ENCODE measurements at places on chromosomes 11 and 22.

- DNase-seq = no peak
Measured at GRCh38 chr11:96095884-96096303, 172.0 kb upstream of the MTMR2 start.

DNA sequence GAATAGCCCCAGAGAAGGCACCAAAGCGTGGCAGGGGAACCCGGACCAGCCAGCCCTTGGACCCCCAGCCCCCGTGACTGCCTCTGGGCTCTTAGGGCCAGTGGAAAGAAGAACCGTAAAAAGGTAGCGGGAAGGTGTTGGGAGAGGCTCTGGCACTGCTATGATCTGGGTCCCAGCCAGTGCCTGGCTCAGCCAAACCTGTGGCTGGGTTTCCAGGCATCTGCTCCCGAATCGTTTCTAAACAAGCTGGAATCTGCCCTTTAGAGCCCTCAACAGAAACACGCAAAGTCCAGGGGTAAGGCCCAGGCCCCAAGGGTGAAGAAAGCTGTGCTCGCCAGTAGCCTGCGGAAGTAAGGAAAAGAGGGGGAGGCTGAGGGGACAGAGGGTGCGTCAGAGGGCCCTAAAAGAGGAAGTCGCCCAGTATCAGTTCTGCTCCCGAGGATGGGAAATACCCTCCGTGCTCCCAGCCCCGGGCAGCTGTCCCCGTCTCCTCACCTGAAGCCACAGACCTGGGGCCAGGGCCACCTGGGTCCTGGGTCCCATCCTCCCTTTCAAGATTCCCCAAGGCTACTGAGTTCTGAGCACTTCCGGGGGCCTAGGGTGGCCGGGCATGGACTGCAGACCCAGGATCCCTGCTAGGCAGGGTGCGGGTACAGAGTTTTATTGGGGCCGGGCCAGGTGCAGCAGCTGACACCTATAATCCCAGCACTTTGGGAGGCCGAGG lies 24.7 kb downstream of the IL10RA start:
- DNase-seq = no peak

DNA sequence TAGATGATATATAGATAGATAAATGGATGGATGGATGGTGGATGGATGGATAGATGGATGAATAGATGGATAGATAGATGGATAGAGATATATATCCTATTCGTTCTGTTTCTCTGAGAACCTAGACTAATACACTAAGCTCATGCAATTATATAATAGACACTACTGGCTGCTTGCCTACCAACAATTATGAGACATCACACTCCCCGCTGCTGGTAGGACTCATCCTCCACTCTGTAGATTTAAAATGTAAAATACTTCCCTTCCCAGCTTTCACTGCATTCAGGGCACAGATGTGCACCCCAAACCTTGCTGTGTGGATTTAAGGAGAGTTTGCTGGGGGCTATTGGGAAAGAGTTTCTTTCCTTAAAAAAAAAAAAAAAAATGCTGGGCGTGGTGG lies 28.3 kb upstream of the RCN1 start:
- no peak for DNase-seq

DNA sequence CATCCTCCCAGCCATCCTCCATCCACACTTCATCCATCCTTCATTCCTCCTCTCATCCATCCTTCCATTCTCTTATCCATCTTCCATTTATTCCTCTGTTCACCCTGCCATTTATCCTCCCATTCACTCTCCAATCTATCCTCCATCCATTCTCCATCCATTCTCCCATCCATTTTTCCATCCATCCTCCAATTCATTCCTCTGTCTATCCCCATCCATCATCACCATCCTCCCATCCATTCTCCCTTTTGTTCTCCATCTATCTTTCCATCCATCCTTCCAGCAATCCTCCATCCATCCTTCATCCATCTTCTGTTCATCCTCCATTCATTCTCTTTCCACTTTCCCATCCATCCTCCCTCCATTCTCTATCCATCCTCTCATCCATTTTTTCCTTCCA lies 28.7 kb downstream of the IGLL1 start:
- DNase-seq = no peak

- no peak for DNase-seq
Measured at GRCh38 chr11:104984808-104985207, 16.4 kb upstream of the CASP4 start.

- DNase-seq = no peak
Measured at GRCh38 chr22:43560651-43561050, 148.8 kb downstream of the MPPED1 start.

GRCh38 chr11:122082205-122082604 lies 33.8 kb downstream of the BLID start:
- DNase-seq = no peak

GRCh38 chr11:68118706-68119448 lies 2.3 kb downstream of the CHKA start:
- no peak for DNase-seq

- no peak for DNase-seq
Measured at GRCh38 chr11:32982626-32983025, 33.1 kb upstream of the DEPDC7 start.

- no peak for DNase-seq
Measured at GRCh38 chr11:87775036-87775435, 400.2 kb downstream of the RAB38 start.

- no peak for DNase-seq
Measured at GRCh38 chr11:75344761-75345454, 6.6 kb downstream of the ARRB1 start.

- DNase-seq = no peak
Measured at GRCh38 chr22:29396126-29396525, 7.8 kb upstream of the AP1B1 start.

GRCh38 chr11:33735271-33736147 lies 714 bp downstream of the CD59 start:
- DNase-seq = peak; percentile 17

DNA sequence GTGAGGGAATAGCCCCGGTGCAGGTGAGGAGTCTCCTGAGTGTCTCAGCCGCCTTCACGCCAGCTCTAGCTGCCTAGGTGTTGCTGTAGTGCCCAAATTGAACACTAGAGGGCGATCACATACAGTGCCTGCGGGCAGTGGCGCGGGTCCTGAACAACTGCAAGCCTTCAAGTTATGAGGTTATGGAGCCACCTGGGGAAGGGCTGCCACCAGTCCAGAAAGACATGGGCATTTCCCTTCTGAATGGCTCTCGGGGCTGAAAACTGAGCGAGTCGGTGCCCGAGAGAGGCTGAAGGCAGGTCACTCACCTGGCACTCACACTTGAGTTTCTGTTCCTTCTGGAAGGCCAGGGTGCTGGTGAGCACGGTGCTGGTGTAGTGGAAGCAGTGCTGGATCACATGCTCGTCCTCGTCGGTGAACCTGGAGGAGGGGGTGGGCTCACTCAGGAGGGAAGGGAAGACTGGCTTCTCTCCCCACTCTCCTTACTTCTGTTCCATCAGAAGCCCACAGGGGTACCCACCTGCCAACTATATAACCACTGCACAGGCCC lies 88.4 kb downstream of the PDE2A start:
- DNase-seq = peak; percentile 47

DNA sequence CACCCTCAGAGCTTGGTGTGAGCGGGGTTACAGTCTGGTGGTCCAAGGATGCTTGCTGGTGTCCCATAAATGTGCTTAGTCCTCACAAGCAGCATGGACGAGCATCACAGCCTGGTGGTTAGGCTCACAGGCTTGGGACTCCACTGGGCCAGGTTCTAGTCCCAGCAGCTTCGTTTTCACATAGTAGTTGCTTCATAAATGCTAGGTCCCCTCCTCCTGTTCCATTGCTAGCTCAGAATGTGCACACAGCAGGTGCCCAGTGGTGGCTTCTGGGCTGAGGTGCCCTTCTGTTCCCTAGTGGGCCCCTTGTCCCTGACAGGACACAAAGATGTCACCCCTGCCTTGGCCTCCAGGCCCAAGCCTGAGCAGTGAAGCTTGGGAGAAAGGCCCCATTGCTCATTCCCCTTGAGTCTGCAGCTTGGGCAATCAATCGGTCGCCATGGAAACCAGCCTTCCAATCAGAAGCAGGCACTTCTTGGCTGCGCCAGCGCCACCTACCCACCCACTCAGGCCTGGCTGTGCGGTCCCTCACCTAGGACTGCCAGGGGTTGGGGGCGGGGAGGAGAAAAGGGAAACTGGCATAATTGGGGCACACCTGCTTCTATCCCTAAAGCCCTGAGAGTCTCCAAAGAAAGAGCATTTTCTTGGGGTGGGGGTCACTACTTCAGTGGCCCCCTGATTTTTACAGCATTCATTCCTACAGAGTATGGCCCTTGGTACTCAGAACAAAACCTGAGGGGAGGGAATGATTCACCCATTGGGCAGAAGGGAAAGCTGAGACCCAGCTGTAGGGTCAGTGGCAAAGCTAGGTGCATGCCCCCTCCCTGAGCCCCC lies 48.1 kb downstream of the CYTH4 start:
- no peak for DNase-seq

- no peak for DNase-seq
Measured at GRCh38 chr22:30809086-30809485, 114.4 kb downstream of the OSBP2 start.

GRCh38 chr22:27175021-27175838 lies 517.8 kb downstream of the MIAT start:
- no peak for DNase-seq

- DNase-seq = no peak
Measured at GRCh38 chr11:110121204-110121603, 28.0 kb downstream of the ZC3H12C start.

DNA sequence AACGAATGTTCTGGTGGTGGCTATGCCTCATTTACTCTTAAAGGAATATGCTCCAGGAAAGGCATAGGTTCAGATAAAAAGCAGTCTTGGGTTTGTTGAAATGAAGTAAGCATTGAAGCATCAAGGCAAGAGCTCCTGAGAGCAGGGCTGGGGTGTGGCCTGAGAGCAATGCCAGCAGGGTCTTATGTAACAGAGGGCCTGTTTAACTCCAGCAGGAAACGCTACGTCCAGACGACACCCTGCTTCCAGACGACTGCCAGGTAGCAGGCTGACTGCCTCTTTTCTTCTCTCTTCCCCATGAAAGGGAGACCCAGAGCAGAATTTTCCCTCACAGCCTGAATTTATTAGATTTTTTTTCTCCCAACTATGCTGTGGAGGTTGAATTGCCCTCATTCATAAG lies 127.2 kb upstream of the SLC5A12 start:
- DNase-seq = no peak

DNA sequence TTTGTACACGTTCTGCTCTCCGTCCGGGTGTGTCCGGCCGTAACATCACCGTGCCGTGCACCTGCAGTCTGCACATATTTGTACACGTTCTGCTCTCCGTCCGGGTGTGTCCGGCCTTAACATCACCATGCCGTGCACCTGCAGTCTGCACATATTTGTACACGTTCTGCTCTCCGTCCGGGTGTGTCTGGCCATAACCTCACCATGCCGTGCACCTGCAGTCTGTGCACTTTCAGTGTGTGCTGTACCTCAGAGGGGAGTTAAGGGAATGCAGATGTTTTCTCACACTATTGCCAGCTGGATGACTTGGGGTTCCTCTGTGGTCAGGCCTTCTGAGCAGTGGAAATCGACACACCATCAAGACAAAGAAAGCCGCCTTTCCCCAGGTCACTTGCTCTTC lies 4.2 kb downstream of the TTLL8 start:
- DNase-seq = no peak

GRCh38 chr11:95977534-95978174 lies 53.7 kb upstream of the MTMR2 start:
- DNase-seq = no peak
